Nephron progenitor cell (in vitro differentiated cells): ENCODE measurements at places on chromosomes 5 and 9.

GRCh38 chr5:57696389-57696769 lies 213.8 kb upstream of the ACTBL2 start:
- peak overlapping the region; percentile 58 for H3K27ac ChIP-seq
- H3K4me3 ChIP-seq: no peak overlapping the region
- H3K27me3 ChIP-seq: no peaks in the 10 kb centered on the region
- DNase-seq: no peak
- H3K36me3 ChIP-seq: no peaks in the 10 kb centered on the region

DNA sequence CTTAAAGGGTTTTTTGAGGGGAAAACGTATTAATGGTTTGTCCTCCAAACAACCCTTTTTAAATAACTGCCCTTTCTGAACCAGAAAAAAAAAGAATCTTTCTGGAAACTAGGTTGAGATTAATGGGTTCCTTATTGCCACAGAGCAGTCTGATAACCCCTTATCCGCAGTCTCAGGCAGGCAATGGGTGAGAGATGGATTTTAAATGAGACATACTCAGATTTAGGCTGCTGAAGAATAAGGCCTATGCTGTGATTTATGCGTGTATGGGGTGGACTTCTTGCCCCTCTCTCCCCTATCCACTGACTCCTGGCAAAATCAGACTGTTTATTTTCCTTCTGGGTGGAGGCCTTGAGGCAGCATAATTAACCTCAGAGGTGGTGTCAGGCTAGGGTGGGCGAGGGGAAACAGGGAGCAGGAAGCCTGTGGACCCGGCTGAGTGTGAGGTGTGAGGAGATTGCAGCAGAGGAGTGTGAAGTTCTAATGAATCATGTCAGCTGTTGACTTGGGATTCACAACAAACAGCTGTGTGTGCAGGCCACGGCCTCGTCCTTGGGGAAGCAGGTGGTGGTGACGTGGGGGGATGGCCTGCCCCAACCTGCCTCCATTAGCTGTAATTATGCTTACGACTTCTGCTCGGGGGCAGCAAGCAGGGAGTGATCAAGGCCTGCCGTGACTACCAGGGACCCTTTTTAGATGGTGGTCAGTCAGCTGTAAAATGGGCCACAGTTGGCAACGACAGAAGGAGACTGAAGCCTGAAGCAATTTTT lies 196.4 kb downstream of the SEMA6A start:
- peak overlapping the region; percentile 10 for H3K4me3 ChIP-seq
- peaks cover 77% of the 10 kb centered on the region for H3K4me1 ChIP-seq
- DNase-seq: peak; percentile 20
- peak overlapping the region; percentile 58 for H3K27ac ChIP-seq
- peaks cover 6% of the 10 kb centered on the region for H3K36me3 ChIP-seq
- H3K27me3 ChIP-seq: no peaks in the 10 kb centered on the region

DNA sequence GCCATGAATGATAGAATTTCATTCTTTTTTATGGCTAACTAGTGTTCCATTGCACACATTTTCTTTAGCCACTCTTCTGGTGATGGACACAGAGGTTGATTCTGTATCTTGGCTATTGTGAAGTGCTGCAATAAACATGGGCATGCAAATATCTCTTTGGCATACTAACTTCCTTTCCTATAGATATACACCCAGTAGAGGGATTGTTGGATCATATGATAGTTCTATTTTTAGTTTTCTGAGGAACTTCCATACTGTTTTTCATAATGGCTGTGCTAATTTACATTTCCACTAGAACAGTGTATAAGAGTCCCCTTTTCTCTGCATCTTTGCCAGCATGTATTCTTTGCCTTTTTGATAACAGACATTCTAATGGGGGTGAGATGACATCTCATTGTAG lies 50.4 kb upstream of the CDK5RAP2 start:
- H3K4me3 ChIP-seq: no peak overlapping the region
- no peak overlapping the region for H3K27ac ChIP-seq
- no peak for DNase-seq
- peaks cover 10% of the 10 kb centered on the region for H3K36me3 ChIP-seq
- H3K27me3 ChIP-seq: peaks cover 7% of the 10 kb centered on the region

GRCh38 chr9:98897745-98898144 lies 46.0 kb upstream of the COL15A1 start:
- H3K4me3 ChIP-seq: no peak overlapping the region
- H3K4me1 ChIP-seq: no peaks in the 10 kb centered on the region
- H3K27me3 ChIP-seq: peaks cover 7% of the 10 kb centered on the region
- no peak overlapping the region for H3K27ac ChIP-seq

GRCh38 chr9:71769175-71770161 lies 1.2 kb upstream of the CEMIP2 start:
- peak; percentile 80 for DNase-seq
- H3K27ac ChIP-seq: no peak overlapping the region
- H3K36me3 ChIP-seq: no peaks in the 10 kb centered on the region
- H3K27me3 ChIP-seq: peaks cover 18% of the 10 kb centered on the region

DNA sequence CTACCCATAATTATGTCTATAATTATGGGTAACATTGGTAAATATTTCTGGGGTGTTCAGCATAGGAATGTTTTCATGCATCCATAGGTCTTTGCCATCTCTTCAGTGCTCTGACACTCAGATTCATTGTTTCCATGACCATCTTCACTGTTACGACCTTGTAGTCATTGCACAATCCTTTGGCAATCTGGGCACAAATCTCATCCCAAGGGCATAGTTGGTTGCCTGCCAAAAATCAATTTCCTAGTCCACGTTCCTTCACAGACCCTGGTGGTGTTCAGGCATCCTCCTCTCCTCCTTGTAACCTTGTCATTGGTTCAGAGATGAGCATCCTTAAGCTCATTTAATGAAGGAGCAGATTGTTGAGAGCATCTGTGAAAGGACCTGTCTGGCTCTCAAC lies 1400.7 kb downstream of the CDH12 start:
- H3K4me1 ChIP-seq: no peaks in the 10 kb centered on the region
- H3K27ac ChIP-seq: no peak overlapping the region
- no peak overlapping the region for H3K4me3 ChIP-seq
- no peak for DNase-seq
- H3K36me3 ChIP-seq: no peaks in the 10 kb centered on the region

DNA sequence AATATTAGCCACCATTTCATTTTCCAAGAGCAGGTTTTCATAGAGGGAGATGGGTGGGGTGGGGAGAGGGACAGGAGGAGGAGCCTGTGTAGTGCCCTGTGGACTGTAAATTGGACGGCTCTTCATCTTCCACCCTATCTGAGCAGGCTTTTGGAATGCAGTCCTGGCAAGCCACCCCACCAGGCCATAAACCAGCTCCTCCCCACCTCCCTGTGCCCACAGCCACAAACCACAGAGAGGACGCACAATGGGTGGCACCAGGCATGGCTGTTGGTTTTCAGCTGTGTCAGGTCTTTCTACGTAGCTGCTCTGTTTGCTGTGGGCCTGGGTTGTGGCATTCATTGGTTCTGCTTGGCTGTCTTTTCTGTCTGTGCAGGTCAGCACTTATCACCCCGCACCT lies 58.0 kb downstream of the PLAC8L1 start:
- no peak overlapping the region for H3K4me3 ChIP-seq
- DNase-seq: no peak
- no peak overlapping the region for H3K27ac ChIP-seq
- no peaks in the 10 kb centered on the region for H3K27me3 ChIP-seq

DNA sequence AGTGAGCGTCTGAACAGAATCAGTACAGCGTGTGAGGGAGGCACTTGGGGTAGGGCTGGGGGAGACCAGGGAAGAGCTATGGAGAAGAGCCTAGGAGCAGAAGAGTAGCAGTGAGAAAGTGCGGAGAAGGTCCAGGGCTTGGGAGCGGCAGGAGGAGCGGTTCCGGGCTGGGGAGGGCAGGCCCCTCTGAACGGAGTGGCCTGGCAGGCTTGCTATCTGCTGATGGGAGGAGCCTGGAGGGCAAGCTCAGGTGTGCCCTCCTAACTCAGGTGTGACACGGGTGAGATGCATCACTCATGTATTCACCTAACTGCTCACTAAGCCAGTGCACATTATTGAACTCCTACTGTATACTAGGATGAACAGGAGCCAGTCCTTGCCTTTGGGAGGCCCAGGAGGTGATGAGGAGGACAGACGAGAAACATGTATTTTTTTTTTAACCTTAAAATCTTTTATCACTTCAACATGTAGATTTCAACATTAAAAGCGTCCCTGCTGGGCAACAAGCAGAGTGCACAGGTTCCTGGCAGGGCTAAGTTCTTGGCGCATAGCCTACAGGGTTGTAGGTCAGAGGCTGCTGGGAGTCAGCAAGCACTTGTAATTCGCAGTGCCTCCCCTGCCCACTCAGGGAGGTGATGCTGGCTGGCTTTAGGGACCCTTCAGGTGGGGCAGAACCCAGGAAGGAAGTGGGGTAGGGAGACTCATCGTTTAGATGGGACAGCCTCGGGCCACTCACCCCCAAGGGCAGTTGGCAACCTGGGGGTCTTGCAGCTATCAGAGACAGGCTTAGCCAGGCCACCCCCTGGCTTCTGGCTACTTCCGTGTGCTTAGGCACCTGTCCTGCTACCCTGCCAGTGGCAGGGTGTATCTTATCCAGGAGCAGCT lies 55.5 kb downstream of the TMOD1 start:
- no peak overlapping the region for H3K27ac ChIP-seq
- no peak overlapping the region for H3K4me3 ChIP-seq
- H3K27me3 ChIP-seq: peaks cover 36% of the 10 kb centered on the region
- DNase-seq: no peak

DNA sequence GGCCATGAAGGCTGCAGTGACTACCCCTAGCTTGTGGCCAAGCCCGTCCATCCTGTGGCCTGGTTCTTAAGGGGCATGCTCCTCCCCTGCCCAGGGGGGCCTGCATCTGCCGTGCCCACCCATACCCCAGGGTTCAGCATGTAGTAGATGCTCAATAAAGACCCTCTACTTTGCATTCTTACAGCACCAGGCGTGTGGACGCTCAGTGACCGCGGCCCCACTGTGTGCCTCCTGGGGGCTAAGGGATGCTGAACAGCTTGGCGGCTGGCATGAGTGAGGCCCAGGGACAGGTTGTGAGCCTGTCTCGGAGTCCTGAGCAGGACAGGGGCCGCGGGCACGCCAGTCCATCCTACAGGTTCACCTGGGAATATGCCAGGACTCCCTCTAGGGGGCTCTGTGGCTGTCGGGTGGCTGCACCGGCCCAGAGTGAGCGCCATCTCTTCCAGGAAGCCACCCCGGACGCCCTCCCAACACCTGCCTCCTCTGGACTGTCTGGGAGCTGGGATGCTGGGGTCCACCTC lies 9.1 kb downstream of the NOTCH1 start:
- no peak overlapping the region for H3K4me3 ChIP-seq
- no peak for DNase-seq
- H3K36me3 ChIP-seq: peaks cover 21% of the 10 kb centered on the region
- H3K27me3 ChIP-seq: no peaks in the 10 kb centered on the region
- peaks cover 42% of the 10 kb centered on the region for H3K4me1 ChIP-seq

DNA sequence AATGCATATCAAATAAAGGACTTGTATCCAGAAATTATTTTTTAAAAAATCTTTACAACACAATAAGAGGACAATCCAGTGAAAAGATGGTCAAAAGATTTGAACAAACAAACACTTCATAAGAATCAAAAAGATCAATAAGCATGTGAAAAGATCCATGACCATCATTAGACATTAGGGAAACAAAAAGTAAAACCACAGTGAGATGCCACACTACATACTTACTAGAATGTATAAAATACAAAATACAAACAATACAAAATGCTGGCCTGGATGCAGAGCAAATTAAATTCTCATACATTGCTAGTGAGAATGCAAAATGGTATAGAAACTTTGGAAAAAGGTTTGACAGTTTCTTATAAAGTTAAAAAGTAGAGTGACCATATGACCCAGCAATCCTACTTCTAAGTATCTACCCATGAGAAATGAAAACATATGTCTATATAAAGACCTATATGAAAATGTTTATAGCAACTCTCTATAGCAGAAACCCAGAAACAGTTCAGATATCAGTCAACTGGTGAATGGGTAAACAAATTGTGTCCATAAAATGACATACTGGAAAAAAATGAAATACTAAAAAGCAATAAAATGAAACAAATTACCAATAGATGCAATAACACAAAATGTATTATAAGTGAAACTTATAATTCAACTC lies 426.1 kb downstream of the RAB3C start:
- no peak overlapping the region for H3K27ac ChIP-seq
- H3K4me1 ChIP-seq: peaks cover 33% of the 10 kb centered on the region
- DNase-seq: no peak
- no peak overlapping the region for H3K4me3 ChIP-seq

DNA sequence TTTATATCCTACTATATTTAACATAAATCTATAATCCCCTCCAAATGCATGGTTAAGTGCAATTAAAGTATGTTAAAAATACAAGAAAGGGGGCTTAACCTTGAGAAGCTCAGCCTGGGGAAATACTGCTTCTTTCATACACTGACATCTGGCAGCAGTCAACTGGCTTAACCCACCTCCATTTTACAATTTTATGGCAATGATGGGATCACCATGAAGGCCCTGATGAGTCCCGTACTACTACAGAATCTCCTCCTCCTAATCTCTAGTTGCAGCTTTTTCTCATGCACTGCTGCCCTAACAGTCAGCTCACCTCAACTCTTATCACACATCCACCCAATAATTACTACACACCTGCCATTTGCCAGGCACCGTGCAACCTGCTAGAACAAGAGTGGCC lies 40.9 kb downstream of the ZNF608 start:
- H3K36me3 ChIP-seq: peaks cover 10% of the 10 kb centered on the region
- peak overlapping the region; percentile 33 for H3K27ac ChIP-seq
- H3K27me3 ChIP-seq: no peaks in the 10 kb centered on the region
- H3K4me1 ChIP-seq: peaks cover 100% of the 10 kb centered on the region
- peak overlapping the region; percentile 33 for H3K4me3 ChIP-seq

- H3K27me3 ChIP-seq: peaks cover 4% of the 10 kb centered on the region
- DNase-seq: no peak
- H3K27ac ChIP-seq: no peak overlapping the region
Observed at GRCh38 chr9:134962973-134963364, 45.3 kb upstream of the FCN1 start.

- H3K36me3 ChIP-seq: peaks cover 8% of the 10 kb centered on the region
- peaks cover 34% of the 10 kb centered on the region for H3K27me3 ChIP-seq
- H3K27ac ChIP-seq: no peak overlapping the region
- no peak for DNase-seq
Observed at GRCh38 chr5:113510836-113511451, 2.5 kb upstream of the YTHDC2 start.

- H3K4me3 ChIP-seq: peak overlapping the region; percentile 96
- peaks cover 26% of the 10 kb centered on the region for H3K4me1 ChIP-seq
- H3K27ac ChIP-seq: peak overlapping the region; percentile 63
- peak; percentile 4 for DNase-seq
- H3K27me3 ChIP-seq: peaks cover 5% of the 10 kb centered on the region
Observed at GRCh38 chr5:112738191-112738560, 491 bp downstream of the APC start.

DNA sequence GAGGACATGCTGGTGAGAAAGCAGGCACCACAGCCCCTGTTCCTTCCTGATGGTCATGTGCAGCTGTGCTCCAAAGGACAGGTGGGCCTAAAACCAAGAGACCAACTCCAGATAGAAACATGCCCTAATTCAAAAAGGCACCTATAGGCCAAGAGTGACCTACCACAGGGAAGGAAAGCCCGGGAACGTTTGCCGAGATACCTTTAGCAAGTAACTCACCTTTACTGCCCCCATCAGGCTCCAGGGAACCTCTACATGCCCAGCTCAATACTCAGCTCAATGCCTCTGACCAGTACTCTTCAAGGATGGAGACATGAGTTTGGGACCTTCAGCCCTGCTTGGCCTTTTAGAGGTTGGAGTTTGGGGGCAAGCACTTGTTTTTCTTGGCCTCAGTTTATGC lies 172.8 kb upstream of the FSTL4 start:
- DNase-seq: no peak
- H3K36me3 ChIP-seq: no peaks in the 10 kb centered on the region
- peaks cover 18% of the 10 kb centered on the region for H3K27me3 ChIP-seq
- no peak overlapping the region for H3K4me3 ChIP-seq
- H3K27ac ChIP-seq: no peak overlapping the region

- no peak overlapping the region for H3K4me3 ChIP-seq
- no peaks in the 10 kb centered on the region for H3K36me3 ChIP-seq
- H3K27ac ChIP-seq: peak overlapping the region; percentile 85
- peaks cover 2% of the 10 kb centered on the region for H3K27me3 ChIP-seq
- DNase-seq: no peak
Observed at GRCh38 chr9:105254226-105254625, 9.8 kb downstream of the SLC44A1 start.
